ENCODE measurements at places on chromosomes 7 and 10.

GRCh38 chr7:138257459-138258196, 181.4 kb downstream of the AKR1D1 start:
- no peak for DNase-seq

DNA sequence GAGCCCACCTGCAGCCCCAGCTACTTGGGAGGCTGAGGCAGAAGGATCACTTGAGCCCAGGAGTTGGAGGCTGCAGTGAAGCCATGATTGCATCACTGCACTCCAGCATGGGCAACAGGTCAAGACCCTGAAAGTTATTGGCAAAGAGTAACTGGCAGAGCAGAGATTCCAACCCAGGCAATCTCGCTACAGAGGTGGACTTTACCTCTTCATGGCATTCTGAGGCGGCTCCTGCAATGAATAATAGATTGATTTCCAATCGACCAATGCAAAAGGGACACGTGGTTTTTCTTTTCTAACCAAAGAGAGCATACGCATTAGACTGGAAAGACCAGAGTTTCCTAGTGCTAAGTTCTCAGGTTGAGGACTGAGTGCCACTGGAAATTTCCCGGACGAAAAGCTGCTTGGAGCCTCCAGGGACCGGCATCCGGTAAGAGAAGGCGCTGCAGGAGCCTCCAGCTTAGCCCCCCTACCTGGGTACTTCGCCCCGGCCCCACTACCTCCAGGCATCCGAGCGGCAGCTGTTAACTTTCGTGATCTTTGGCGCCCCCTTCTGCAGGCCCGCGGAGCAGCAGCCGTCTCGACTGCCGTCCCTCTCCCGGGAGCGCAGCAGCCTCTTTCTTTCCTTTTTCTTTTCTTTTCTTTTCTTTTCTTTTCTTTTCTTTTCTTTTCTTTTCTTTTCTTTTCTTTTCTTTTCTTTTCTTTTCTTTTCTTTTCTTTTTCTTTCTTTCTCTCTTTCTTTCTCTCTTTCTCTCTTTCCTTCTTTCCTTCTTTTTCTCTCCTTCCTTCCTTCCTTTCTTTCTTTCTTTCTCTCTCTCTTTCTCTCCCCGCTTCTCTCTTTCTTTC, 4.1 kb downstream of the MBLAC1 start:
- no peak for DNase-seq

- no peak for DNase-seq
Measured at GRCh38 chr7:42877862-42878261, 34.0 kb downstream of the C7orf25 start.

- DNase-seq: no peak
Measured at GRCh38 chr7:18278316-18278715, 217.2 kb upstream of the HDAC9 start.

- DNase-seq: no peak
Measured at GRCh38 chr7:22350466-22351328, 6.3 kb downstream of the RAPGEF5 start.

DNA sequence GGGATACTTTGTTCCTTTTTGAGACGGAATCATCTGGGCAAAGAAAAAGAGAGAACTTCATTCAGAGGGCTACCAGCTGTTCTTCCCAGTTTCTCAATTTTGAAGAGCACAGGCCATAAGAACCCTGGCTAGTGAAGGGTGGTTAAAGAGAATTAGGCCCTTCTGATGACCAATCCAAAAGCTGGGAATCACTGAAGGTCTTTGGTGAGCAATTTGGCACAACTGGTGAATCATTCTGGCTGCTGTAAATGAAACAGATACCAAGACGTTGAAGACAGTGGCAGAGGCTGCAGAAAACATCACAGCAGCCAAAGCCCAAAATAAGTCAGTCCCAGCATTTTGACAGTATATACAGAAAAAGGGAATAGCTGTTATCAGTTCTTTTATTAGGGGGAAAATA, 5.1 kb downstream of the RAPGEF5 start:
- DNase-seq: no peak

GRCh38 chr7:145398758-145399157, 562.9 kb upstream of the TPK1 start:
- DNase-seq: no peak

- peak; percentile 99 for DNase-seq
Measured at GRCh38 chr7:106717955-106718871, 57.3 kb upstream of the CCDC71L start.

- no peak for DNase-seq
Measured at GRCh38 chr10:11162828-11163599, 145.3 kb downstream of the CELF2 start.

GRCh38 chr10:98458809-98459784, 12.4 kb upstream of the HPS1 start:
- no peak for DNase-seq

DNA sequence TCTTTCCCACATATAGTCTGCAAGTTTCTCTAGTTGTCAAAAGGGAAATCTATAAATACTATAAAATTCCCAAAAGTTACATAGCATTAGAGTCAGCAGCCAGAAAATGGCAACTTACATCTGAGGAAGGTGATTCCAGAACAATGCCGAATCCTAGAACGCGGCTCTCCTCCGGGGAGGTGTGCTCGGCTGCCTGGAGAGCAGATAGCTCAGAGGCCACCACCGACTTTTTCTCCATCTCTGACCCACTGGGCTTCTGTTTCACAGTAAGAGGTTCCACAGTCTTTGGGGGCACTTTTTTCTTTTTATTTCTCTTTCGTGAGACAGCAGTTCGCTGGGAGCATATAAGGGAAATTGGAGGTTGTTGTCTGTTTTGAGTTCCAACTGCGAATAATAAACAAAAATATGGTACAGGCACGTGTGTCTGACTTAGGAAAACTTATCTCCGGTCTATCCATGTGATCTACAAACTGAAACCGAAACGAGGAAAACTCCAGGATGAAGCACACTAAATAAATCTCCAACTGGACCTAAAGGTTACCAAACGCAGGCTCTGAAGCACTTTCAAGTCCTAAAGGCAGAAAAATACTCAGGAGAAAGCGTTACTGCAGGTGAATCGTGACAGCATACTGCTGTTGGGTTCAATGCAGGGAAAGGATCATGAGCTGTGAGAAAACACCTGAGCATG, 36.2 kb downstream of the BEND7 start:
- DNase-seq: no peak

GRCh38 chr10:132458071-132458585, 61.1 kb downstream of the PWWP2B start:
- no peak for DNase-seq

- DNase-seq: no peak
Measured at GRCh38 chr10:3537518-3537917, 247.5 kb downstream of the KLF6 start.

DNA sequence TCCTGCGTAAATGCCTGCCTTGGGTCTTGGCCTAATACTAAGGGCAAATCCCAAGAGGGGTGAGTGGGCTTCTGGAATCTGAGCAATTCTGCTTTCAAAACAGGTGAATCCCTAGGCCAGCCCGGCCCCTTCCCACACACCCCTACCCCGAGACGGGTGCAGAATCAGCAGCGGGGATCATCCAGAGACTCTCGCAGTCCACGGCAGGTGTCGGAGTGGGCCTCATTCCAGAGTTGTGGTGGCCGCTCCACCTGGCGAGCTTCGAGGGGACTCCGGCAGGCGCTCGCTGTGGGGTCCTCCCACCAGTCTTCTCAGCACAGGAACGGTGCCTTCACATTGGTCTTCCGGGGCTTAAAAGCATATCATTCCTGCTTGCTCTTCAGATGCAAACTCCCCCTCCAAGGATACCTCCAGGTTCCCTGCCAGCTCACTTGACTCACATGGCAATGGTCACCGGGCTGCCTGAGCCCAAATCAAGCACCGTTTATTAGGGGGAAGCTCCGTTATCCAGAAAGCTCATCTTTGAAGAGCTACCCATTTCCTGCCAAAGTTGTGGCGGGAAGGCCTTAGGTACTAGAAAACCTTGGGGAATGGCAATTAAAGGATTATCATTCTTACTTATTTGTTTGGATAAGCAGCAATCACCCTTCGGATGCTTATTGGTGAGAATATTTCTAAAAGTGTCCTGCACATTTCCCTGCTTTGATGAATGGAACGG, 67.6 kb downstream of the PRKAG2 start:
- DNase-seq: no peak

DNA sequence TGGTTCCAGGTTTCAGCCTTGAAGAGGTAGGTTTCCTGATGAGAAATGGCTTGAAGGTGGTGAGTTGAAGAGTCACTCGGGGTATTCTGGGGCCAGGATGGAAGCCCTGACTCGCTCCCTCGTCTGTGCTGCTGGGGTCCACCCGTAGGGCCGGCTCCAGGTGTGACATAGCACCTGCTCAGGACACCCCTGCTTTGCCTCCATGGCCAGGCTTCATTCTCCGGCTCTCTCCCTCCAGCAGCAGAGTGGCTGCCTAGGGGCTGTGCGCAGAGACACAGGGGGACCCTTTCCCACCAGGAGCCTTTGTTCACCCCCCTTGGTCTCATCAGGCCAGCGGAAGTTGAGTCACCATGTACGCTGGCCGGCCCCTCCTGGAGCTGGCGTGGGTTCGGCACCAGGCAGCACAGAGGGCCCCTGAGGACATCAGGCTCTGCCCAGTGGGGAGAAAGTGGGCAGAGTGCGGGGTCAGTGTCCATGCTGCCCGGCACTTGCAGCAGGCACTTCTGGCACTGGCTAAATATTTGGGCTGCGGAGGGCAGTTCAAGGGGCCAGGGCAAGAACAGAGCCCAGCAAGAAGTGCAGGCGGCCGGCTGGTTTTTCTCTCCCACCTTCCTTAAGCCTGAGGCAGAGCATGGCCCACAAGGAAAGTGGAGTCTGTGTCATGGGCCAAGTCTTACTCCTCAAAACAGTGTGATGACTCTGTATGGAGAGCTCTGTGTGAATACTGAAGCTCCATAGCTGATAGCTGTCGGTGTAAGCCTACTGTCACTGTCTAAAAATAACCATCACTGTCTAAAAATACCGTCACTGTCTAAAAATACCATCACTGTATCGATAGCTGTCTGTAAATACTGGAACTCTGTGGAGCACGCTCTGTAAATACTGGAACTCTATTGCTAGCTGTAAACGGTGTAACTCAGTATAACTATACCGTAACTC, 3.7 kb upstream of the PRKAR1B start:
- no peak for DNase-seq

GRCh38 chr7:84105586-84105985, 89.0 kb downstream of the SEMA3A start:
- no peak for DNase-seq

GRCh38 chr10:56178210-56178609, 182.8 kb downstream of the ZWINT start:
- DNase-seq: no peak

DNA sequence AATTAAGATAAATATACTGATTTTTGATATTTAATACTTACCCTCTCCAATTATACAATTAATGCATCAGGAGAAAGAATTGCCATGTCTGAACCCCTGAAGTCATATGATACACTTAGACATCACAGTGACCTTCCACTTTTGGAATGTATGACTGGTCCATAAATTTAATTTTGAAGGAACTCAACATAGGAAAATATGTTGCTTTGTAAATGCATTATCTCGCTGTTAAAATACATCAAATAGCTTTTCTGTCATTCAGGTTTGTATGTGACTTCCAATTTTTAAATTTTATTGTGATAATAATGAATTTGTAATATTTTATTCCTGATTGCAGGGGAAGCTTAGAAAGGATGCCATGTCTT, 631.9 kb upstream of the ANKRD30A start:
- no peak for DNase-seq

DNA sequence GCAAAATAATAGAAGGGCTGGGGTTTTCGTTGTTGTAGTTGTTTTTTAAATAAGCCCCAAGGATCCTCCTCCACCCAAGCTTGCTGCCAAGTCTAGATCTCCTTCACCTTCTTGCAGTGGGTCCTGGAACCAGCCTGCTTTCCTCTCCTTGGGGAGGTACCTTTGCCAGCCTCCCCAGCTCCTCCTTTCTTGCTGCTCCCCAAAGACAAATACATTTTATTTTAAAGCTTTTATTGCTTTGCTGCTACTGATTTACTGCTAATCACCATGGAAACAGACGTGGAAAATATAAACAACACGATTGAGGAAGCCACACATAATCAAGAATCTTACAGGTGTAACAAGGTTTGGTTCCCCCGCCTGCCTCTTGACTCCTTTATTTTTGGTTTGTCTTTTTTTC, 17.4 kb upstream of the SLF2 start:
- DNase-seq: no peak

DNA sequence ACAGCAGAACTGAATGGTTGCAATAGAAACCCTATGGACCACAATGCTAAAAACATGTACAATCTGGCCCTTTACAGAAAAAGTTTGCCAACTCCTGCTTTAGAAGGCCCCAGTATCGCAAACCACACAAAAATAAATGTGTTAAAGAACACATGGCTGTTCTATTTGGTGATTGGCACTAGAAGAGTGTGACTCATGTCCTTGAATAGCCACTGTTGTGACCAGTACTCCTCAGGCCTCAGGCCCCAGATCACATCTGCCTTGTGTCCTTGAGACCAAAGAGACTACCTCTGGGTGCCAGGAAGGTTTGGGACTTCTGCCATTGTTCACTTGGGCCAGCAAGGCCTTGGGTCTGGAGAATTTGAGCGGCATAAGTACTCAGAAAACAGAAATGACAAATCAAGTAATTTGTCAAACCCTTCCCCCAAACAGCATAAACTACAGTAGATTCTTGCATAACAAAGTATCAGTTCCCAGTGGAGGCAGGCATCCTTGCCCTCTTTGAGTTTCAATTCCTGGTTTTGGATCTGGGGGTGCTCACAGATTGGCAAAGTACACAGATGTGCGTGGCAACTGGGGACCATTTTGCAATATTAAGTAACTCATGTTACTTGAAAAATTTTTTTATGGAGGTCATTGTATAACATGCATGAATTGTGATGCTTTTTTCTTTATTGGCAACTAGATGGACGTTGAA, 50.2 kb downstream of the MTURN start:
- DNase-seq: no peak

- DNase-seq: no peak
Measured at GRCh38 chr10:116831790-116832189, 17.5 kb upstream of the ENO4 start.

DNA sequence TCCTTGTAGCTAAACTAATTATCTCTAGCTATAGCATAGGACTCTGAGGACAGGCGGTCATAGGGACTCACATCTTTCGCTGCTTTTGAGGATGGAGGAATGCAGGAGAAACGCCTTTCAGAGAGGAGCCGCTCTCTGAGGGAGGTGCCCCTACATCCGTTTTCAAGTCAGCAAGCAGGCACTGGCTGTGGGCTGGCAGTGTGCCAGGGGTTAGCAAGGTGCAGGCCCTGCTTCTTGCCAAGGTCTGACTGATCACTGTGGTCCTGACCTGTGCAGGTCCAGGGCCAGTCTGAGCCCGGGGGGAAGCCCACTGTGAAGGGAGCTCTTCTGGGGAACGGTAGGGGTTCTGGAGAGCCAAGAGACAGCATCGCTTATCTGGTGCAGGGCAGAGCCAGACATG, 89.4 kb downstream of the SH3PXD2A start:
- no peak for DNase-seq
